ENCODE measurements at places on chromosomes 6 and 20.
A peak's percentile ranks its signal among the peaks of the same experiment; 100 is the strongest.

- no peak for DNase-seq
These were observed 33.3 kb upstream of the PRSS16 start for GRCh38 chr6:27214126-27214601.

GRCh38 chr6:126945812-126946360 lies 172.6 kb upstream of the RSPO3 start:
- no peak for DNase-seq

GRCh38 chr6:125906158-125906998 lies 50.2 kb upstream of the HINT3 start:
- DNase-seq: no peak

GRCh38 chr6:25175196-25175595 lies 104.0 kb upstream of the CARMIL1 start:
- DNase-seq: no peak

DNA sequence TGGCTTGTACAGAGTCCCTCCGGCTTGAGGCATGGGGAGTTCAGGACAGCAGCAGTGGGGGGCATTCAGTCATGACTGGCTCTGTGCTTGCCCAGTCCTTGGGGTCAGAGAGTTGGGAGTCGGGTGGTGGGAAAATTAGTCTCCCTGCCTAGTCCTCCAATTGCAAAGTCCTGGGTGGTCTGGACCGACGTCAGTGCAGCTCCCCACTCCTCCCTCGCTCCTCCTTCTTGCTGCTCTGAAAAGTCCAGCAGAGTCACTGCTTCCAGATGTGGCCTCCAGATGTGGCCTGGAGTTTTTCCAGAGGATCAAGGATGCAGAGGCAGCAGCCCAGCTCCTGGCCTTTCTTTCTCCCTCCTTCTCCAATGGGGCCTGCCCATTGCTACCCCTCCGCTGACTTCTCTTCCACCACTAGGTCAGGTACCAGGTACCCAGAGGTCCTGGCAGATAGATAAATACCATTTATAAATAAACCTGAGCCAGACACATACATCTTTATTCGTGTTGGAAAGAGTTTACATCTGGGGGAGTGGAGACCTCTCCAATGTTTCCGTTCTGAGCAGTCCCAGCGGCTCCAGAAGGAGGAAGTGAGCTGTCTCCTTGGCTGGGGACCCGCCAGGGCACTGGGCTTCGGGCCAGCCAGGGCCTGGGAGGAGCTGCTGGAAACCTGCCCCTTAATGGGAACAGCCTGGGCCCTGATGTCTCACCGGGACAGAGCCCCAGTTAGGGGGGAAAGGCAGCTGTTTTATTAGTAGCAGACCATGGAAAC lies 49.0 kb upstream of the RNF24 start:
- no peak for DNase-seq

GRCh38 chr6:96939007-96939805 lies 14.7 kb downstream of the KLHL32 start:
- no peak for DNase-seq

- no peak for DNase-seq
These were observed 90.2 kb upstream of the RIPOR2 start for GRCh38 chr6:25025919-25026301.

- no peak for DNase-seq
These were observed 11.1 kb upstream of the SLC4A11 start for GRCh38 chr20:3250091-3250504.

DNA sequence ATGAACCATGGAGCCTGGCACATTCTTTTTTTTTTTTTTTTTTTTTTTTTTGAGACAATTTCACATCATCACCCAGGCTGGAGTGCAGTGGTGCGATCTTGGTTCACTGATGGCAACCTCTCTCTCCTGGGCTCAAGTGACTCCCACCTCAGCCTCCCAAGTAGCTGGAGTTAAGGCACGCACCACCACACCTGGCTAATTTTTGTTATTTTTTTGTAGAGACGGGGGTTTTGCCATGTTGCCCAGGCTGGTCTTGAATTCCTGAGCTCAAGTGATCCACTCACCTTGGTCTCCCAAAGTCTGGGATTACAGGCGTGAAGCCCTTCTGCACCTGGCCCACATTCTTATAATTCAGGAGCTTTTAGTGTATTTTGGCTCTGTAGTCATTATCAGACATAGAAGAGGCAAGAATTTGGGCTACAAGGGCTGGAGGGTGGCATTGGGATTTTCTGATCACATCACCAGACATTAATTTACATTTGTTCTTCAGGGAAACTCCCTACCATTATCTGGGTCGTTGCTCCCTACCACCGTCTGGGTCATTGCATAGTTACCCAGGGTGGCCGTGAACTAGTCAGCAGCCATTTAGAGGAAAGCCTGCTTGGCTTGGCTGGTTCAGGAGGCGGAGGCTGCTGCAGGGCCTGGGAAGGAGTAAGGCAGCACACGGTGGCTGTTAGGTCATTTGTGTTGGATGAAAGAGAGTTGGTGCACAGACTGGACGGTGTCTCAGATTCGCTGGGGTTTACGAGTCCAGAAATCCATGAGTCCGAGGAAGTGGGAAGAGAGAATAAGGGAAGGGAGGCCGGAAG lies 17.6 kb downstream of the ARID1B start:
- DNase-seq: no peak

GRCh38 chr20:41222703-41223102 lies 85.4 kb downstream of the PLCG1 start:
- DNase-seq: no peak

GRCh38 chr6:141685416-141685815 lies 447.3 kb upstream of the GJE1 start:
- DNase-seq: no peak

GRCh38 chr6:137866200-137866913 lies 702 bp upstream of the TNFAIP3 start:
- no peak for DNase-seq

- no peak for DNase-seq
These were observed 68.5 kb downstream of the PLEKHG1 start for GRCh38 chr6:150667977-150668716.

- no peak for DNase-seq
These were observed 309.3 kb downstream of the PRL start for GRCh38 chr6:21987501-21987957.

DNA sequence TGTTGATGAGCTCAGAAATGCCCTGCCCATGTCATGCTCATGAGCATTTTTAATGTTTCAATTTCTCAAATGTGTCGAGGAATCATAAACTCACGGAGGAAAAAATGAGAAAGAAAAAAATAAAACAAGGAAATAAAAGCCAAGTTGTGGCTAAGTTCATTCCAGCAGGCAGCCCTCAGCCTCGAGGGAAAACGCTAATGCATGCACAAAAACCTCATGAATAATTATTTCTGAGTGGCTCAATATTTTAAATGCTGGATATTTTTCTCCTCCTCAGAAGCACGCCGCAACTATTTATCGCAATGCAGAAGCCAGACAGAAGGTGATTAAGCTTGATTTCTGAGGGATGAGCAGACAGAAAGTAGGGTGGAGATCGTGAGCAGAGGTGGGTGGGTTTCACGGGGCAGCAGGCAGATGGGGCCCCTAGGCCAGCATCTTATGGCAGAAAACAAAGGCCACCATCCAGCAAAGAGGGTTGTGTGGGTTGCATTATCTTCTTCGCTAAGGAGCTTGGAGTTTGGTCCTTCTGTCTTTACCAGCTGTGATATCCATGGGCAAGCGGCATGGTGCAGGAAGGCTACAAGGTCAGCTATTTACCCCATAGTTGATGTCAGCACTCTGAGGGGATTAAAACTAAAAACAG lies 151.5 kb upstream of the LRFN2 start:
- no peak for DNase-seq

GRCh38 chr6:116217069-116217468 lies 36.8 kb downstream of the TSPYL4 start:
- DNase-seq: no peak

DNA sequence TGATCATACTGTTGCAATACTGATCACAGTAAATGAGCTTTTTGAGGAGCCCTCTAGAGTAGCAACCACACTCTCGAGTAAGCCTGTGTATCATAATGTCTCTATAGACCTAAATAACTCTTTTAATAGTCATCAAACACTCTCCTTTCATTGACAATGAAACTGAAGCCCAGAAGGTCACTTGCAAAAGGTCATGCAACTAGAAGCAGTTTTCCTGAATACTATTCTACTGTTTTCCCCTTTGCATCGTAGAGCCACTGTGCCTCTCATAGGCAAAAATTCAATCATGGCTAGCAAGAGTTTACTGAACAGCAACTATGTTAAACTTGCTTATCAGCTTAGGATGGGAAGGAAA lies 105.3 kb downstream of the HIVEP2 start:
- DNase-seq: no peak

GRCh38 chr6:90468080-90468479 lies 118.8 kb downstream of the MAP3K7 start:
- DNase-seq: no peak

DNA sequence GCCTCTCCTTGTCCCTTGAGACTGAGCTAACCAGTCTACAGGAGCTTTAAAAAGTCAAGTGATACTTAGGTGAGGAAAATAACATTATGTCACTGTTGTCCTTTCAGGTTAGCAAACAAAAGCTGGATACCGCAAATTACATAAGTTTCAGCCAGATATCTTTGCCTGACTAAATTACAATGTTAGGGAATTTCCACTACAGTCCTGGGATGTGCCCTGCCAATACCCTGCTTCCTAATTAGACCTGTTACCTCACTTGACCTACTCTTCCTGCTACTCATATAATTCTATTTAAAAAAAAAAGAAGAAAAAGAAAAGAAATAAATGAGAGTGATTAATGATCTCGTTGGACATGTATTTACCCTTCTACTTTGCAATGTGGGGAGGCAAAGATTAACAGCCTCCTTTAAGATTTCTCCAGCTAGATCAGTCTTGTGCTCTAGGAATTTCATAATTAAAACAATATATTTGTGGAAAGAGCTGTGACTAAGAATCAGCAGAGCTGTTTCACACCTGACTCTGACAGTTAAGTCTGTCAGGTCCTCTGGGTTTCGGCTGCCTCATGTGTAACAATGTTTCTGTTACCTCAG lies 318.9 kb downstream of the HDGFL1 start:
- no peak for DNase-seq

- no peak for DNase-seq
These were observed 58.2 kb upstream of the TNFAIP3 start for GRCh38 chr6:137808836-137809315.

- DNase-seq: no peak
These were observed 32.5 kb downstream of the MGME1 start for GRCh38 chr20:18001131-18001921.

DNA sequence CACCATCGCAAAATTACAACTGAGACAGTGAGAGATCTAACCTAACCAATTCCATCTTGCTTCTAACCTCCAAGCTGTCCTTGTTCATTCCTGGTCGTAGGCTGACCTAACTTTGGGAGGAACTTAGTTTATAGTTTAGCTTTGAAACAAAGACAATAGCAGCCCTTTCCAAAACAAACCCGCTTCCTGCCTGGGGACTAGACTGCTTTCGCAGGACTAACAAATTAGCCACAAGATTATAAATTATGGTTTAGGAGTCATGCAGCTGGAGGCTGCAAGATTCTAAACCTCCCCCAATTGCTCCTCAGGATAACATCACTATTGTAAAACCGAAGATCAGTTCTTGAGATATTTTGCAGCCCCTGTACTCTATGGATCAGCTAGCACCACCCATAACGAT lies 63.2 kb downstream of the TRIM27 start:
- no peak for DNase-seq

- DNase-seq: no peak
These were observed 112.5 kb downstream of the SNX5 start for GRCh38 chr20:17856024-17856564.

DNA sequence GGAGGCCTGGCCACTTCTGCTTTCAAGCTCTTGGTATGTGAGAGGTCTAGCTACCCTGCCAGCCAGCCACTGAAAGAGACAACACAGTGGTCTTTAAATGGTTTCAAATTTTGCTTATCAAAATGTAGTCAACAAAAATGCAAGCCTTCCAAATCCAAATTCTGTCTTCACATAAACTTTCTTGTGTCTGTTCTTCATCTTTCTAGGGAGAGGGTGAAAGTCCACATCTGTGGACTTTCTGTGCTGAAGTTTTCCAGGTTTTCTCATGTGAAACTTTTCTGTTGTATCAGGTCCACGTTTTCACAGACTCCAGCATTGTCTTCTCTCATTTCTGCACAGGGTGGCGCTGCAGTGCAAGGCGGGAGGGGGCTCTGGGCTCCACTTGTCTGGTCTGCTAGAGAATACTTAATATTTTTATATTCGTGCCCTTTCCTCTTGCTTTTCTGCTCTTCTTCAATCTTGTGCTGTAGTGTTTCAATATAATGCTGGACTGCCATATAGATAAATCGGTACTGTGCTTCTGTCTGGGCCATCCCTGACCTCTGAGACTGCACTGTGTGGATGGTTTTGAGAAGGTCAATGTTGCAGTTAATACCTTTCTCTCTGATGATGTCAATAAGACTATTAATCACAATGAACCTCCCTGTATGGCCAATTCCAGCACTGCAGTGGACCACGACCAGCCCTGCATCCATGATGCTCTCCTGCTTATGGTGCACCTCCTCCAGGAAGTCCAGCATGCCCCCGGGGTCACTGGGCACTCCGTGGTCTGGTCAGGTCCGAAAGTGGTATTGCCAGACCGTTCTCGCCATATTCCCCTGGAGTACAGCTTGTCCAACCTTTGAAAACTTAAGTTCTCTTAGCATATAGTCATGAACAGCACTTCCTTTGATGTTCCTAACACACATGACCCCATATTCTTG lies 161.6 kb upstream of the TNFAIP3 start:
- DNase-seq: peak; percentile 22

GRCh38 chr20:59000326-59000725 lies 6.7 kb downstream of the CTSZ start:
- DNase-seq: no peak

GRCh38 chr20:43022568-43022967 lies 167.1 kb downstream of the PTPRT start:
- DNase-seq: no peak

GRCh38 chr6:82015043-82015442 lies 232.5 kb downstream of the IBTK start:
- DNase-seq: no peak

DNA sequence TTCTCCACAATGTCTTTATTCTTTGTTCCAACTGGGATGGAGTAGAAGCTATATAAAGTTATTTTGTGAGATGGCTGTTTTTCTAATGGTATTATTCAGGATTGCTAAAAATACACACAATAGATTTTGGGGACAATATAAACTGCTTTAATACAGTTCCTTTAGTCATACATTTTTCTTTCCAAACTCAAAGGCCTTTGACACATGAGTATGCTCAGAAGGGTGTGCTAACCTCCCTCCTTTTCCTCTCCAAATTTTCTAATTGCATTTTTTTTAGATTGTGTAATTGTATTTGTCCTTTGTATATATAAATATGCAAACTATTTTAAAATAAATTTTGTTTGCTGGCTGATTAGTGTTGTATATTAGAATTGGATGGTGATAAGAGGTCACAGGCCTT lies 119.6 kb upstream of the FOXO3 start:
- no peak for DNase-seq

GRCh38 chr6:16803294-16804200 lies 42.3 kb upstream of the ATXN1 start:
- peak; percentile 68 for DNase-seq

GRCh38 chr20:10679269-10679668 lies 5.5 kb upstream of the JAG1 start:
- no peak for DNase-seq

GRCh38 chr6:99151634-99152346 lies 197.7 kb downstream of the FAXC start:
- DNase-seq: peak; percentile 31

Measured in iPS DF 6.9 (cell line).